Lung (tissue), 17 donors: ENCODE measurements at places on chromosomes 7 and 10. TPM values are rescaled to one million over a fixed set of nuclear protein-coding genes. Genes with fewer than 3 reads are reported as not detected.

GRCh38 chr7:31569528-31569927, 55.6 kb downstream of the ITPRID1 start:
- H3K27me3 ChIP-seq, result no peaks in the 10 kb centered on the region
- no peaks in the 10 kb centered on the region for H3K4me1 ChIP-seq
- DNase-seq, result no peak
- no peaks in the 10 kb centered on the region for H3K36me3 ChIP-seq
- H3K27ac ChIP-seq, result no peak overlapping the region

DNA sequence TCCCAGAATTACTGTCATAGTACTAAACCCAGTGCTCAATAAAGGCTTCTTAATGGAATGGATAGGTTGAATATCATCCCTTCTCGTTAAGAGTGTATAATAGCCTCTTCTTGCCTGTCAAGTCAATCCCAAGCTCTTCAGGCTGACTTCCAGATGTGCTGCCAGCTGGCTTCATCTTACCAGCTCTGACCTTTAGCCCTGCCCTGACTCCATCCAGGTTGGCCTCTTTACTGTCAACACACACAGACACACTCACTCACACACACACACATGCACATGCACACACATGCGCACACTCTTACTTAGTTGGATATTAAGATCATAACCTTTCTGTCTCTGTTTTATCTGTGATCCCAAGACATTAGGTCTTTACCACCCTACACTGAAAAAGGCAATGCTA, 49.1 kb downstream of the ASB4 start:
- no peaks in the 10 kb centered on the region for H3K4me1 ChIP-seq
- H3K27me3 ChIP-seq, result no peaks in the 10 kb centered on the region
- H3K36me3 ChIP-seq, result no peaks in the 10 kb centered on the region
- no peak overlapping the region for H3K4me3 ChIP-seq
- no peak overlapping the region for H3K27ac ChIP-seq
- DNase-seq, result no peak

DNA sequence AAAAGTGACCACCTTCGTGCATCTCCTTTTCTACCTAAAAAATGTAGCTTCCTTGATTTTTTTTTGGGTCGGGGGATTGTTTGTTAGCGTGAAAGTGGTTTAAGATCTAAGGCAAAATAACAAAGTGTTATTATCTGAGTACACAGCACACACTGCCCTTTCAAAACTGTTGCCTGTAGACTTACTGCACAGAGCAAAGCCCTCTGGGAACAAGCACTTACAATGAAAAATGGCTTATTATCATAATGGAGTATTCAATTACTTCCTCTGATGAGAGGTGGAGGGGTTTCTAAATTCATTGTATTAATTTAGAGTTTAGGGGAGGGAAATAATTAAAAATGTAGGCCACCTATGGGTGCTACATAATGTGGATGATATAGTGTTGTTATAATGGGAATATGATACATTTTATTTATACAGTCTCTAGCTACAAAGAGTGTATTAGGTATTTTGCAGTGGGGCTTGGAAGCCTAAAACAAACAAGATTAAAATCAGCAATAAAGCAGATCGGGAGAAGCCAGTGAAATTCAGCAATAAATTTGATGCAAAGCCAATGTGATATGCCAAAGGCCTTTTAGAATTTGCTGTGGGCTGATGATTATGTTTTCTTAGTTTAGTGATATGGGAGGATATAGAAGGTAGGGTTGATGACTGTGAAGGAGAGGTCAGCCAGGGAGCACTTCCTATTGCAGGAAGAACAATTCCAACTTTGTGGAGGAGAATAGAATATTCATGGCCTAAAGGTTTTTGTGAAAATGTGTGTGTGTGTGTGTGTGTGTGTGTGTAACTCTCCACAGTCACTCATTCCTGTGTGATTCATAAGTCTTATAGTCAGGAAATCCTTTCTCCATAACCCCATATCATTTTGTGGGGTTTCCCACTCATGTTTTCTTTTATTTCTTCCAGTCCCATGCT, 17.7 kb upstream of the EXOC4 start:
- no peaks in the 10 kb centered on the region for H3K27me3 ChIP-seq
- no peak overlapping the region for H3K4me3 ChIP-seq

DNA sequence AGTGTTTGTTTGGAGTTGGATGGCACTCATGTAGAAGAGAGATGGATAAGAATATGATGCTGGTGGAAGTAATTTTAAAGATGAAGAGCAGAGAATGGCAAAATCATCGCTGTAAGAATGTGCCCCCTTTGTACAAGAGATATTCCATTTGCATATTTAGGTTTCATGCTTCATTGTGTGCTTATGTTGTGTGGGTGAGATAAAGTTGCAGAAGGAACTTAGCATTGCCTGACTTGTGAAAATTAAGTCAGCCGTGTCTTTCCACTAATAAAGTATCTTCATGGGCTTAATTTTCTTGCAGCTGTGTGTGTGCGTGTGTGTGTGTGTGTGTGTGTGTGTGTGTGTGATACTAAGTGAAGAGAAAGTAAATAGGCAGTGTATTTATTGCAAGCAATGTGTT, 381.9 kb downstream of the OTUD1 start:
- H3K27me3 ChIP-seq, result no peaks in the 10 kb centered on the region
- H3K27ac ChIP-seq, result no peak overlapping the region
- no peak for DNase-seq
- H3K36me3 ChIP-seq, result no peaks in the 10 kb centered on the region
- H3K4me3 ChIP-seq, result no peak overlapping the region

- H3K4me3 ChIP-seq, result no peak overlapping the region
- H3K27me3 ChIP-seq, result peaks cover 2% of the 10 kb centered on the region
- peaks cover 4% of the 10 kb centered on the region for H3K4me1 ChIP-seq
- H3K36me3 ChIP-seq, result no peaks in the 10 kb centered on the region
- peak overlapping the region; percentile 22 for H3K27ac ChIP-seq
Observed at GRCh38 chr10:12707461-12708185, 293.9 kb downstream of the CCDC3 start.

DNA sequence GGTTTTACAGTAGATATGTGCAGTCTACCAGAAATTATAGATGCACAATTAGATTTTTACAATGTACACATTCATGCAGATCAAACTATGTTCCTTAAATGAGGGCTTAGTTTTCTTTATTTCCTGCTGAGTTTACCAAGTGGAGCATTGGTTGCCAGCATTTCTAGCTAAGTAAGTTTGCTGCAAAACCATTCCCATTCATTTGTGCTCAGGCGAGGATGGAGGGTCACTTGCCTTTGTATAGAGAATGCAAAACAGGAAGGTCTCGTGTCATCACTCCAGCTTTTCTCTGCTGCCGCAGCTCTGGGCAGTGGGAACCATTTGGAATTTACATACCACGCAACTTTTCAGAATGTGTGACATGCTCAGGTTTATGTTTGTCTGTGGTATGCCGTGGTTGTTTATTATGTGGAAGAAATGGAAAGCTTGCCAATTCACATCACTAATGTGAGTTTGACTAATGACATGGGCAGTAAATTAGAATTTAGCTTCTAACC, 198.6 kb downstream of the TRIL start:
- H3K36me3 ChIP-seq, result no peaks in the 10 kb centered on the region
- H3K27ac ChIP-seq, result no peak overlapping the region
- H3K27me3 ChIP-seq, result no peaks in the 10 kb centered on the region
- peaks cover 2% of the 10 kb centered on the region for H3K4me1 ChIP-seq
- DNase-seq, result peak; percentile 73

Gene BMPER
- total RNA-seq, result 51.0 TPM

Gene DENND2A
- total RNA-seq, result 32.4 TPM

Gene VTI1A
- total RNA-seq, result 48.2 TPM

Gene TMEM196
- total RNA-seq, result 0.06 TPM

Gene KRIT1
- 35.8 TPM for total RNA-seq
